Lung (tissue), 17 donors: ENCODE measurements at places on chromosomes 4 and X.

DNA sequence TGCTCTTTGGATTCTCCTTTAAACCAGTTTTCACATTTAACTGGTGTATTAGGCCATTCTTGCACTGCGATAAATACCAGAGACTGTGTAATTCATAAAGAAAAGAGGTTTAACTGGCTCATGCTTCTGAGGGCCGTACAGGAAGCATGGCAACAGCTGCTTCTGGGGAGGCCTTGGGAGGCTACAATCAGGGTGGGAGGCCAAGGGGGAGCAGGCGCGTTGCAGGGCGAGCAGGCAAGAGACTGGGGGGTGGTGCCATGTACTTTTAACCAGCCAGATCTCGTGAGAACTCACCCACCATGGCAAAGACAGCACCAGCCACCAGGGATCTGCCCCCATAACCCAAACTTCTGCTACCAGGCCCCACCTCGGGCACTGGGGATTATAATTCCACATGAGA lies 38.1 kb downstream of the RNF212 start:
- DNase-seq, result no peak

- no peak for DNase-seq
Observed at GRCh38 chr4:118345813-118346212, 7.0 kb downstream of the PRSS12 start.

DNA sequence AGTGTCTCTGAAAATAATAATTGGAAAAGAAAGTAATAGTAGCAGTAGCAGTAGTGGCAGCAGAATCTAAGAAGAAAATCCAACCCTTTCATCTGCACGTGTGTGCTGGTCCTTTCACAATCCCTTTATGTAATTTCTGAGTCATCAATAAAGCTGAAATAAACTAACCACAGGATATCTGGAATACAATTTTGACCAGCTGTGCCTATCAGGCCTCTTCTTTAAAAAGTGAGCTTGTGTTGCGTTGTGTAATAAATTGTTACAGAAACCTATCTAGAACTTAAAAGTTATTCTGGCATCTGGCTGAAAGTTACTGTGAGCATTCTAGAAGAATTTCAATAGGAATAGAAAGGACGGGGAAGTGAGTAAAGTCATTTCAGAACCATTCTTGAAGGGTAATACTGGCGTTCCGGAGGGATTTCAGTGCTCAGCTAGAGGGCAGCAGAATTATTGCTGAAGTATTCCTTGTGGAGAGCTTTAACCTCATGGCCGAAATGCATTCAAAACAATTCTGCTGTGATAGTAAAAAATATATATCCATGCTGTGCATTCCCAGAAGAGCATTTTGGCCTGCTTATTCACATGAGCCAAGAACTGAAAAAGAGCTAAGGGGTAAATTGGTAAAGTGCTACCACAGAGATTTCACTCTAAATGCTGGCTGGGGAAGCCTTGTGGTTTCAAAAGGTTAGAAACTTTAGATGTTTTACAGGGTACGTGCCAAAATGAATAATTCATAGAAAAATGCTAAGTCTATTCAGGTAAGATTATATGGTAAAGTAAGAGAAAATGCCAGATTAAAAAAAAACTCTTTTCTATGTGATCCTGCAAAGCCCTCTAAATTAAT lies 260.6 kb downstream of the NKX6-1 start:
- peak; percentile 56 for DNase-seq

- no peak for DNase-seq
Observed at GRCh38 chr4:151114986-151115385, 15.6 kb downstream of the RPS3A start.

- no peak for DNase-seq
Observed at GRCh38 chrX:46589977-46590723, 16.6 kb downstream of the CHST7 start.

DNA sequence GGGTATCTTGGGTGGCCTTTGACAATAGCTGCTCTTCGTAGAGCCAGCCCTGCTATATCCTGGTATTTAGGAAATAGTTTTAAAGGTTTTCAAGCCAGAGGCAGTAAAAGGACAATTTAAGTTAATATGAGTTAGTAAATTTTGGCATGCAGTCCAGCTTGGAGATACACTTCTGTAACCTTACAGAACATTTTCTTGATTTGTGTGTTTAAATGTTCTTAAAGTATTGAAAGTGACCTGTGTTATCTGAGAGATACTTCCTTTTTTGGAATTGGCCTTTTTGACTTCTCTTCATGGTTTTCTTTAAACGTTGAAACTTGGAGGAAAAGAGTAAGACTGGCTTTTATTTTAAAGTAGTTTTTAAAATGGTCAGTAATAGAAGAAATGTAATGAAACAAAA lies 25.5 kb downstream of the PDLIM5 start:
- DNase-seq, result peak; percentile 22

DNA sequence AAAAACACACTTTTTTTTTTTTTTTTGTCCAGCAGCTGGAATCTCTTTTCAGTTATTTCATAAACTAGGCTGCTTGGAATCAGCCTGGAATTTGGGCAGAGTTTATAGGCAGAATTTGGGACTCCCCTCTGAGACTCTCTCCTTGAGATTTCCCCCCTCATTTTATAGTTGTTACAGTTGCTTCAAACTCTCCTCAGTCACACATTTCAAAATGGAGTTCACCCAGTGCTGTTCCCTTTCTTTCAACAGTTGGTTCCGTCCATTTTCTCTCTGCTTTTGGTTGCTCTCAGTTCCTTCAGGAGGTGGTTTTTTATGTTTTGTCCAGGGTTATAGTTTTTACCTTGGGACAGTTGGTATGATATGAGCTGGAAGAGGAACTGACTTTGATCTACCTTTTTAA lies 27.5 kb downstream of the NSD2 start:
- DNase-seq, result peak; percentile 24

- DNase-seq, result no peak
Observed at GRCh38 chr4:54719378-54719777, 61.6 kb downstream of the KIT start.

DNA sequence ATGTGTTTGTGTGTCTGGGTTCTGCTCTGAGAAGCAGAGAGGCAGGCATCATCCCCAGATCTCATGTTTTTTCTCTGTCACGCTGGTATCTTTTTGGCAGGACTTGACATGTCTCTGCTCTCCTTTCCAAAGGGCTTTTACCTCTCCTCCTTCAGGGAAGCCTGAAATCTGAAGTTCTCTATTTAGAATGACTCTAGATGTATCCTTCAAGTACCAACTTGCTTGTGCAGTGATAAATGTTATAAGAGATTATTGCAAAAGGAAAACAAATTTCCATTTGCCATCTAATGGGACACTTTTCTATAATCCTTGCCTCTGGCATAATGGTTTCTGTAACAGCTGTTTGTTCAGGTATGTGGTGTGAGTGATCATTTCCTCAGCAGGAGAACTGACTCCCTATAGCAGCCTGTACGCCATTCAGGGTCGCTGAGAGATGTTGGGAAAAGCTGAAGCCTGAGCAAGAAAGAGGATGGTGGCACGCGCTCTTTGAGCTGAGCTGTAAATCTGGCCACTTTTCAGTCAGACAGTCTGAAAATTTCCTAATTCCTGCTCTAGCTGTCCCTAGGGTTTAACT lies 72.5 kb downstream of the CNGA2 start:
- no peak for DNase-seq

DNA sequence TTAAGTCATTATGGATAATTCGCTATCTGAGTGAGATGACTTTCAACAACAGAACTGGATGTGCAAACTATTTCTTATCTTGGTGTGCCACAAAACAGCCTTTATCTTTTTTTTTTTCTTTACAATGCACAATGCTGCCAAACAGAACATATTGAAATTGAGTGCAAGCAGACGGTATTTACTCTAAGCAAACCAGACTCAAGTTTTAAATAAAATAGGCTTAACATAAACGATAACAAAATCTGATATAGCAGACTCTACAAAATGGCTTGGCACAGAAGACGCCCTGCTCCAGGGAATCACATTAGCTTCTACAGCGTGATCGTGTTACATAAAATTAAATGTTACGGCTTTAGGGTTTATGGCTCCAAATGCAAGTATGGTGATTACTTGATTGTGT lies 9.6 kb upstream of the STK32B start:
- peak; percentile 84 for DNase-seq

DNA sequence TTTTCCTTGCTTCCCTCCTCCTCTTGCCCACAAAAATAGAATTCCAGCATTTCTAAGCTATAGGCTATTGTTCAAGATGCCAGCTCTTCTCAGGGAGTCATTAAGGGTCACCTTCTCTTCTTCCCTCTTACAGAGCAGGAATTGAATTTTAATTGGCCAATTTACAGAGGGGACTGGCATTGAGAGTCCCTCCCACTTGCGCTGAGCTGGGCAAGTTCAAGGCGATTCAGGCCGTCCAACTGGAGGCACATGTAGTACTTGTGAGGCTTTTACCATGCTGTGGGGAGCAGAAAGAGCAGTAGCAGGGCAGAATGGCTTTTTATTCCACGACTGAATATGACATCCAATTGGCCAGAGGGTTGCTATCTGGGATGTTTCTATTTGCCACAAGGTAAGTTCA lies 181.9 kb downstream of the SOWAHB start:
- no peak for DNase-seq

DNA sequence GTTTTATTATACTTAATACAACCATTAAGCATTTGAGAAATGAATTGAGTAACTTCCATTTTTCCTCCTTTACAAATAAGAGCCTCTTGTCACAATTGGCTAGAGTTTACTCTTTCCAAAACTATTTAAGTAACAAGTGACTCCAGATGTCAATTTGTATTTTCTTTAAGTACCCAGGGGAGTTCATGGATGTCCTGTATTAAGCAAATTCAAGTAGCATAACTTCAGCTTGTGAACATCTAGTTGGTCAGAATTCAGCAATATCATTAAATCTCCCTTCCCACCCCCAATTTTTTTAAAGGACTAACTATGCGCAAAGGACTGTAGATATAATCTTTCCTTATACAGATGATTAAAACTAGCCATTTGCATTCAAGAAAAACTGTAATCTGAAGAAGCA lies 1.4 kb upstream of the ADGRL3 start:
- DNase-seq, result no peak

GRCh38 chr4:115054836-115055235 lies 58.6 kb downstream of the NDST4 start:
- no peak for DNase-seq

DNA sequence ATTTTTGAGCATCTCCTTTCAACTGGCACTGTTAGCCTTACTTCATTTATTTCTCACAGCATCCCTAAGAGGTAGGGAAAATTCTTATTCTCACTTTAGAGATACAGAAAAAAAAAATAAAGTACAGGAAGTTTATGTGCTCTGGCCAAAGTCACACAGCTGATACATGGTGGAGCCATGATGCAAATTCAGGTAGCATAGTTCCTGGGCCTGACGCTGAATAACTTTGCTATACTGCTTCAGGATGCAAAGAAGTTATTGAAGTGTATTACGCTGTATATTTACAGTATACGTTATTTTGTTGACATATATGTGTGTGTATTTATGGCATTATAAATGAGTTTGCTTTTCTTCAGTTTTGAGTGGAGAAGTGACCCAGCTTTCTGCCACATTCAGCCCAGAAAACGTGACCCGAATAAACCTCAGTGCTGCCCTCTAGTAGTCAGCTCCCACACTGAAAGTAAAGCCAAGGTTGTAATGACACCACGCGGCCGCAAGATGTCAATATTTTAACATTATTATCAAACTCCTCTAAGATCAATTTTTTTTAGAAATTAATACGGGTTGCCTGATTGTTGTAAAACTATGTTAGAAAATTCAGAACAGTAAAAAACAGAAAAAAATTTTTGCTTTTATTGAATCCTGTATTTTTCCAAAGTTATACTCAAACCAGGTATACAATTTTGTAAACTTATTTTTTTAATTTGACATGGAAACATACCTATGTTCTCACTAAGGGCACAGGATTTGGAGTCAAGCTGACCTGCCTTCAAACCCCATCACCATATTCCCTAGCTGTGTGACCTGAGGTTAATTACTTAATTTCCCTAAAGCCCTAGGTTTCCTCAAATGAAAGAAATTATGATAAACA lies 3.8 kb upstream of the GUCY2F start:
- DNase-seq, result peak; percentile 74

GRCh38 chr4:2793586-2794485 lies 951 bp downstream of the SH3BP2 start:
- DNase-seq, result no peak

GRCh38 chrX:40878766-40879165 lies 143.4 kb upstream of the MED14 start:
- DNase-seq, result no peak

DNA sequence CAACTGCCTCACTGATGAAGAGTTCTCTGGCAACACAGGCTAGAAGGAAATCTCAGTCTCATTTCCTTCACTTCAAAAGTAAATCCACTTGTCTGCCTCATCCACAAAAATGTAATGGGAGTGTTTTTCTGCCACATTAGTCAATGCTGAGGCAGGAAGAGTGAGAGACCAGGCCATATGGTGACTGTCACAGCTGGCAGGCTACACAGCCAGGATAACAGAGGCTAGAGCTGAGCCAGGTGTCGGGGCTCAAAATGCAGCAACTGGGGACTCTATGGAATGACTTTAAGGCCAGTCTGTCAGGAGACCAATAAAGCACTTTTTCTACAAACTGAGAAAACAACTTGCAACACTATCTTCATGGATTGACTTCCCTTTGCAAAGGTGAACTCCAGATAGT lies 204.2 kb downstream of the GPC3 start:
- DNase-seq, result no peak

DNA sequence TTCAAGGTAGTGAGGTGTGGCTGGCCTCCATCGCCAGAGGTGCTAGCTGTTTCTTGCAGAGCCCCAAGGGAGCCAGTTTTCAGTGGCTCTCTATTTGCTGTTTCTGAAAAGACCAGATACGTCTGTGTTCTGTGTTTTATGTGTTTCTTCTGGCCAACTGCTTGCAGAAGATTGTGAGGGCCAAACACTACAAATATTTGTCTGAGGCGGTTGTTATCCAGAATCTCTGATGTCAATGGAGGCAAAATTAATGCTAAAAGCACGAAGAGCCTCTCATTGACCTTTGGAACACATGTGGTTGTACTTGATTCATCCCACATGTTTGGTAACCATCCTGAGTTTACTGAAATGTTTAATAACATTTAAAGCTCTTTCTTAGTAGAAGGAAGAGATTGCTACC lies 113.9 kb downstream of the CT47B1 start:
- DNase-seq, result no peak

- peak; percentile 55 for DNase-seq
Observed at GRCh38 chrX:12814420-12814819, 23.2 kb downstream of the PRPS2 start.

DNA sequence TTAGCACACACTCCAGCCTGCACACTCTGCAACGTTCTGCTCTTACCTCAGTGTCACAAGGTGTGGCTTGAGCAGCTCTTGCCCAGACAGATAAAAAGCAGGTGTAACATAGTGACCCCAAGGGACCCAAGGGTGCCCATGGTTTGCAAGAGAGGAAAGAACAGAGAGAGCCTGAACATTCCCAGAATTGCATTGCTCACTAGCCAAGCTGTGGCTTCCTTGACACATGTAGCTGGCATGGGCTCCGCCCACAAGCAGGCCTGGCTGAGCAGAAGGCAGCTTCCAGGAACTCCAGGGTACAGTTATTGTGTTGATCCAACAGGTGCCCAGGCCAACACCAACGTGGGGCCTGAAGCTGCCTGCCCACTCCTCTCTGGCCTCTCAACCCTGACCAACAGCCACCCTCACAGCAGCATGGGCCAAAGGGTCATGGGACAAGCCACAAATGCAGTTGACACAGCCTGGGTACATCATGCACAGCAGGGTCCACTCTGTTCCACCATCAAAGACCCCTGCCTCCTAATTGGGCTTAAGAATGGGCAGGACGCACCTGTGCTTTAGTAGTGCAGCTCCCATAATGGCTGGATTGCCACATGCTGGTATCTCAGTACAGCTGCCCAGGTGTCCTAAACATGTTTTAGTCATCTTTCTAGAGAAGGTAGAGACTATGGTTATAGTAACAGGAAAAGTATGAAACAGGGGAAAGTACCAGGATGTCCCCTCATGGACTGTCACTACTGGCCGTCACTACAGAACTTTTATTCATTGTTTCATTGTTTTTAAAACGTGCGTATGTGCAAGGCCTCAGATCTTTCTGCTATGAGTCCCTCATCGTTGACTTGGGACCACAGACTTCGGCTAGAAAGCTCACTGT lies 73.7 kb upstream of the ACSL1 start:
- no peak for DNase-seq
